Muscle of leg (tissue), 16 donors: ENCODE measurements at places on chromosomes 6 and 20.

GRCh38 chr20:37201827-37202162 is 22.4 kb upstream of the MROH8 start:
- DNase-seq = no peak

DNA sequence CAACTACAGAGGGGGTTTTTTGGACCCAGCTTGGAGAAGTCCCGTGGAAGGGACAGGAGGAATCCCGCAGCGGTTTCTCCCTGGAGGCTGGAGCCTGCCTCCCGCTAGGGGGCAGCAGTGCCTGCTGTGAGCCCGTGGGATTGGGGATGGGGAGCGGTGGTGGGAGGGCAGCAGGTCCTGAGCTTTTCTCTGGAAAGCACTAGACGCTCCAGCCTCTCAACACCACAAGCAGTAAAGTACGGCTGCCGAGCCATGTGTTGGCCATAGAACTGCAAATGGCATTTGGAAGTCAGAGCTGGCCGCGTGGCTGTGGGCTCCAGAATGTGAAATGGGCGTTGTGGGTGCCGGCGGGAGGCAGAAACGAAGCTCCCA is 47.8 kb downstream of the GMPR start:
- DNase-seq = peak; percentile 27

GRCh38 chr6:169801396-169802160 is 50.2 kb downstream of the ERMARD start:
- no peak for DNase-seq

- no peak for DNase-seq
These were observed 1.1 kb downstream of the FAM184A start for GRCh38 chr6:119077391-119077642.
